ENCODE measurements at places on chromosomes 4 and X.

DNA sequence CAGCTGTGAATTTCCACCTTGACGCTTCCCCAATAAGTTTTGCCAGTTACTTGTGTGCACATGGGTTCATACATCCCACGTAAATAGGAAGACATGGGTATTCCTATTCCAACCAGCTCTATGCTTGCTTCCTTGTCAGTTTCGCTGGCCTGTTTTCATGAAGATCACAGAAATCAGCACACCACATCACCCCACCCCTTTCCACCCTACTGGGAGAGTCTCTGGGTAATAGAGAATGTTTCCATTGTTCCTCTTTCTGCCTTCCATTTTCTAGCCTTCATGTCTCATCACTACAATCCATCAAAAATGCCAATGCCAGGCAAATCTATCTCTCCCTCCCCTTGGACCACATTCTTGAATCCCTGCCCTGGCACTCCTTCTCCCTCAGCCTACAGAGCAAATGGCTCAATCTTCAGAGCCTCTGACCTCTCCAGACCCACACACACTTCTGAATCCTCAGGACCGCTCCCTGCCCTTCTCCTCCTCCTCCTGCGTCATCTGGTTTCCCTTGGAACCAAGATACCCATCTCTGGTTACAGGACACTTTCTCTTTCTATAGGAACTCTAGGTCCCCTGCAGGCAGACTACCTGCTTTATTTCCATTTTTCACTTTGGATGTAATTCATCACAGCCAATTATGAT is 323.3 kb downstream of the DHX15 start:
- DNase-seq = no peak

GRCh38 chr4:169987327-169988228 is 38.6 kb downstream of the MFAP3L start:
- no peak for DNase-seq

DNA sequence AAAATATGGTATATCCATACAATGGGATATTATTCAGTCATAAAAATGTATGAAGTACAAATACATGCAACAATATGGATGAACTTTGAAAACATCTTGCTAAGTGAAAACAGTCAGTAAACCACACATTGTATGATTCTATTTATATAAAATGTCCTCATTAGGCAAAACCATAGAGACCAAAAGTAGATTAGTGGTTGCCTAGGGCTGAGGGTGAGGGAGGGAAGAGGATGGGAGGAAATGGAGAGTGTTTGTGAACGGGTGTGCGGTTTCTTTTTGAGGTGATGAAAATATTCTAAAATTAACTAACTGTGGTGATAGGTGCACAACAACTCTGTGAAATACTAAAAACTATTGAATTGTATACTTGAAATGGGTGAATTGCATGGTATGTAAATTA is 29.6 kb downstream of the TEX11 start:
- DNase-seq = no peak

DNA sequence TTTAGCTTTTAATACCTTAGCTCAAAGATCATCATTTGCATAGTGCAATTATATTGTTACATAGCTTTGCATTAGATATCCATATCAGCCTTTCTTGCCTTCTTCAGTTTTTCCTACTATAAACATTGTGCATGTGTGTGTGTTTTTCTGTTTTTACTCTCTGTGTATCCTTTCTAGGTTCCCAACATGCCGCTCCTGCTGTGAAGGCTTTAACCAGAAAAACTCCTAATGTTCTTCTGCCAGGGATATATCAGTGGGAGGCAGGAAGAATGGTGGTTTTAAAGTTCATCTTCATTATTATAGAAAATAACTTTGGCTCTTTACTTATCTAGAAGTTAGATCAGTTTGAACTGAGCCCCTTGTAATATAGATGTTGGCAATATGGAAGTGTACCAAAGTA is 61.2 kb downstream of the CPE start:
- DNase-seq = no peak

DNA sequence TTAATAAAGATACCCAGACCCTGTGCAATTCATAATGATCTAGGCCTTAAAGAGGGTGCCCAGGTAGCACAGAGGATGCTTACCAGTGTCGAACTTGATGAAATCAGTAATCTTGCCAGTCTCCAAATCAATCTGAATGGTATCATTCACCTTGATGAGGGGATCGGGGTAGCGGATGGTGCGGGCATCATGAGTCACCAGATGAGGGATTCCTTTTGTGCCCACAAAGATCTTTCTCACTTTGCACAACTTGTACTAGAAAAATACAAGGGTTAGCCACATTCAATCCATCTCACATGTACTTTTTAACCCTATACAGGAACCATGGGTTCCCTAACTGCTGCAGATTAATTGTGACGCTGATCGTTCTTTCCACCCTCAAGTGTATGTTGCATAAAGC is 3.3 kb downstream of the RPS4X start:
- DNase-seq = no peak

DNA sequence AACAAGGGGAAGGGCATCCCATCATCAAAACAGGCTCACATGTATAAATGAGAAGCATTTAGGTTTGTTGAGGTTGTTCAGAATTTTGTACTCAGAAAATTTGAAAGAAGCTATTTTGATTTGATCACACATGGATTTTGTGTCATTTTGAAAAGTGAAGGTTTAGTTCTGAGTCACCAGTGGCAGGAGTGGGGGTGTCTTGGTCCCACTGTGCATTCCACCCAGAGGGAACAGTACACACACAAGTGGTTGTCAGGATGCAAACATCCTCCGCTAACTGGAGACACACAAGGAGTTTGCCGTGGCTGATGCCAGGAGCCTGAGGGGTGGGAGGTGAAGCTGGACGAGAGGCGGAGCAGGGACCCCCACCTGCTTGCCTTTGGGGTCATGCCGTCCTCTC is 198.2 kb upstream of the PSAPL1 start:
- no peak for DNase-seq

DNA sequence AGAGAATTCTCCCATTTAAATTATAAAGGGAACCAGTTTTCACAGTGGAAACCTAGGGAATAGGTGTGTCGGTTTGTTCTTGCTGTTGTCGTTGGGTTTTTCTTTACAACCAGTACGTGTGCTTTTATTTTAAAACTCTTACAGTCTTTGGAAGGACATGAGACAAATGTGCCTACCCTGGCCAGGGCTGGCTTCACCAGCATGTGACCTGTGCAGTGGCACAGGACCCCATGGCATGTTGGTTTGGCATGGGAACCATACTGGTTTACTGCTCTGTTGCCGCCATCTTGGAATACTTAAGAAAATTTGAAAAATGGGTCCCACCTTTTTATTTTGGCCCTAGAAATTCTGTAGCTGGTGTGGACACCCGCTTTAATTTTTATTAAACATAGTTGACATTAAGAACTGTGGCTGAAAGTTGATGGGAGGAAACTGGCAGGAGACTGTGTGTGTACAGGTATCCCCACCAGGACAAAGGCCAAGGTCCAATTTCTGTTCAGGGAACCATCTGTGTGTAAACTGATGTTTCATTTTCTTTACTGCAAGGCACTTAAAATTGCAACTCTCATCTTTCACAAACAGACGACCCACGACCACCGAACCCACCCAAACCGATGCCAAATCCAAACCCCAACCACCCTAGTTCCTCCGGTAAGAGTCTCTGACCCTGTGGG is 28.8 kb downstream of the CD99 start:
- no peak for DNase-seq

DNA sequence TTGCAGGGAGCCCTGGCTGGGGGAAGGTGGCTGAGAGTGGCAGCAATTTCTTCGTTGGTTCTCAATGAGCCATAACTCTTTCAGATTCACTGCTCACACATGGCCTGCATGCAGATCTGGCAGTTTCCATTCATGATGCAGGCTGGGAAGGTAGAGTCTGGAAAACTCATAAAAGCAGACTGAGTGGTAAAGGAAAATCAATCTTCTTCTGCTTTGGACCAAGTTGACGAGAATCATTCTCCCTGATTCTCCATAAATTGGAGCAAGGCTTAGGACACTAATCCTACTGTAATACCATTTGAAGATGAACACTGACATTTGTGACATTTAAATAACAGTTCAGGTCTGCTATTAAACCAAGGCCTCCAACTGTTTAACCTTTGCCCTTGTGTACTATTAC is 35.3 kb upstream of the HAND2 start:
- DNase-seq = no peak

DNA sequence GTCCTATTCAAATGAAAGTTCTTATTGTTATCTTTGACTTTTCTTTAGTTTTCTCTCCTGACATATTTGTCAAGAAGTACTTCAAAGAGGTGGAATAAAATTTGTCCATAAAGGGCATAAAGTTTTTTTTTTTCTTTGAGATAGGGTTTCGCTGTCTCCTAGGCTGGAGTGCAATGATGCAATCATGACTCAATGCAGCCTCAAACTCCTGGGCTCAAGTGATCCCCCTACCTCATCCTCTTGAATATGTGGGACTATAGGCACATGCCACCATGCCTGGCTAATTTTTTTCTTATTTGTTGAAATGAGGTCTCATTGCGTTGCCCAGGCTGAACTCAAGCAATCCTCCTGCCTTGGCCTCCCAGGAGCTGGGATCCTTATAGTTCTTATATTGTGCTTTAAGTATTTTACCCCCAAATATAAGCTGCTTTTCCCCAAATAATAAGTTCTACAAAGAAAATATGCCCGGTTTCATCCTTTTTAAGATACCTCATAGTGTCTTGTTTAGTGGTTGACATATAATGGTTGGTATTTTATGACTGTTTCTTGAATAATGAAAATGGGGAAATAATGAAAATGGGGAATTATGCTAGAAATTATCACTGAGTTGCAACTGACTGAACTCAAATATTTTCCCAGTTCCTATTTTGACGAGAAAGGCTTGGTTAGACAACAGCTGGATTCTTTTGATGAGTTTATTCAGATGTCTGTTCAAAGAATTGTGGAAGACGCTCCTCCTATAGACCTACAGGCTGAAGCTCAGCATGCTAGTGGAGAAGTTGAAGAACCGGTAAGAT is 11.6 kb downstream of the POLR2B start:
- DNase-seq = no peak

DNA sequence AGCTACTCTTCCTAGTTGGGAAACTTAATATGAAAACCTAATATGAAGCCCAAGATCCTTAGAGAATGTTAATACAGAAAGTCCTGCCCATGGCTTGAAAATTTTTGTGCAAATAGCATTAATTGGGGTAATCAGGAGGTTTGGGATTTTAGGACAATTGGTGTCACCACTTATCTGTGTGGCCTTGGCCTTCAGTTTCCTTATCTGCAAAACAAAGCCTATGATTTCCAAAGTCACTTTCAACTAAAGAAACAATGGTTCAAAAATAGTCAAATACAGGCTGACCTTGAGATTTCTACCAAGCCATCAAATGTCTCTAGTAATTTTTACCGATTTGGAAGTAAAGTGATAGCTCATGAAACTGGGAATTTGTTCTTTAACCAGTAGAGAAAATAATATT is 40.2 kb upstream of the FAM9C start:
- DNase-seq = no peak

DNA sequence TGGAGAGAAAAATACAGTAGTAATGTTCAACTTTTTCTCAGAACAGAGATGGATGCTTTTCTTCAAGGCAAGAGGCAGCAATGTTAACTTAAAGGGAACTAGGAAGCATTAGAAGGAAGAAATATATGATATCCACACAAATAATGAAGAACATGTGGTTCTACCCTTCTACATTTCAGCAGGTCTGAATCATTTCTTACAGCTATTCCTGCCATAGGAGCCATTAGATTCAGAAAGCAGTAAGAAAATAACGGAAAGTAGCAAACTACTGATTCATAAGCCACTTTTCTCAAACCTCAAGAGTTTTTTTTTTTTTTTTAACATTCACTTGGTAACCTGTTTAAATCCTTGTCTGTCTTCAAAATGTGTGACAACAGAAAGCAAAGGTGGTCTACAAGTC is 1251.6 kb upstream of the AGA start:
- no peak for DNase-seq

- DNase-seq = no peak
These were observed 6.2 kb downstream of the CTBP1 start for GRCh38 chr4:1242506-1243450.

- DNase-seq = no peak
These were observed 10.5 kb downstream of the NKX3-2 start for GRCh38 chr4:13533670-13534343.

DNA sequence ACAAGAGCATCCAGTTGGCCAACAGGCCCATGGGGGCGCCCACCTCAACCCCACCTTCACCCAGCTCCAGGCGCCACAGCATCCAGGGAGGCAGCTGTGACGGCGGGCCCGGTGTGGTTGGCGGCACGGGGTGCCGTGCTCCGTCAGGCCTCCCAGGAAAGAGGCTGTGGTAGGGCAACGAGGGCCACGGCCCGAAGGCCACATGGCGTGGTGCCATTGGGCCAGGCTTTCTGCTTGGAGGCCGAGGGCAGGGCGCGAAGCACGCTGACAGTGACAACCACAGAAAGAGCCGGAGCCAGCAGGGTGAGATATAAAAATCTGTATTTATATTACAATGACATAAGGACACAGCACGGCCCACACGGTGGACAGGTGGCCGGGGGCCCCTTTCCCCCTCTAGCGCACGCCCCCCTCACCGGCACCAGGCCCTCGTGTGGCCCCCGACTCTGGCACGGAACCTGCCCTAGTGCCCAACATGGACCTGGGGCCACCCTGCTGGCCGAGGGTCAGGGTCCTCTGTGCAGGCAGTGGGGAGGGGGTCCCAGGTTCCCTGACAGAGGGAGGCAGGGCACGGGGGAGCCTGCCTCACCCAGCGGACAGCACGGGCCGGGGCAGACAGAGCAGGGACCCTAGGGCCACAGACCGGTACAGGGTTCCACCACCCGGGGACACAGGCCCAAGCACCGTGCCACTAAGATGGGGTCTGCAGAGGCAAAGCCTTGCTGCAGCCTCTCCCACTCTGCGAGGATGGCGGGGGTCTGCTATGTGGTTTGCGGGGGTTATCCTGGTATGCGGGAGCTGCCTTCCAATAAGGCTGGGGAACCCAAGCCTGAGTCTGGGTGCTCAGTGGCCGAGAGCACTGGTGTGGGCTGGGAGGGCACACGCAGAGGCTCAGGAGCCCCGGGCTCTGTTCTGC is 5.5 kb upstream of the HAUS3 start:
- DNase-seq = no peak

DNA sequence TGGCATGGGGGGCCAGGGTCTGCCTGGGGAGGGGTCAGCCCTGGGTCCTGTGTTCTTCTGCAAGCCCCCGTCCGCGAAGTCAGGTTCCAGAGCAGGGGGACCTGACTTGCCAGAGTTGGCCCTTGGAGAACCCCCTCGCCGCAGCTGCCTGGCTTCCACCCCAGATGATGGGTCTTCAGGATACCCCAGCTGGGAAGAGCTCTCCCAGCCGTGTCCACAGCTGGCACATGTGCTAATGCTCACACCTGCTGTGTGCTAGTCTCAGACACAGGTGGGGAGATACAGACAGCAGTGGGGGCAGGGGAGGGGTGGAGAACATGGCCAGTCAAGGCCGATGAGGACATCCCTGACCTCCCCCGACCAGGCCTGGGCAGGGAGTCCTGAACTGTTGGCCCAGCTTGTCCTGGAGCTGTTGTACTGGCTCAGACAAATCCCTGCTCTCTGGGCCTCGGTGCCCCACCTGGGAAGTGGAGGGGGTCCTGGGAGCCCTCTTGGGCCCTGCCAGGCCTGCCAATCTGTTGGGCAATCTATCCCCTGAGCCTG is 3.5 kb downstream of the ADRA2C start:
- DNase-seq = no peak
